Activated naive CD4-positive, alpha-beta T cell treated with Interleukin-2 at 50 U/mL for 16 hours (primary cell): ENCODE measurements at places on chromosomes 16 and 17.

GRCh38 chr16:51430716-51431369 is 279.8 kb upstream of the SALL1 start:
- no peak for DNase-seq

DNA sequence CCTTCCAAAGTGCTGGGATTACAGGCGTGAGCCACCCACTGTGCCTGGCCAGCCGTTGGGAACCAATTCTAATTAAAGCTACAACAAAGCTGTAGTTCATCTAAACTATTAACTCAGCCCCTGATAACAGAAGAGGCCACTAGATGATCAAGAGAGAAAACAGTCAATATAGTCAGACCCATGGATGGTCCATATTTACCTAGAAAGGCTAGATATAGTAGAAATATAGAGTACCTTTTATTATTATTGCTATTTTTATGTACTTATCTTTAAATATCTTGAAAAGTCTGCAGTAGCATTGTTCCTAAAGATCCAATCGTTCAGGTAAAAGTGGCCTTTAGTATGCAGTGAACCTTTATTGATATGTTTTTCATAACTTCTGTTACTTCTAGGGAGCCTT is 43.2 kb downstream of the RNF213 start:
- no peak for DNase-seq

GRCh38 chr17:13297183-13297582 is 279.4 kb upstream of the ELAC2 start:
- no peak for DNase-seq

DNA sequence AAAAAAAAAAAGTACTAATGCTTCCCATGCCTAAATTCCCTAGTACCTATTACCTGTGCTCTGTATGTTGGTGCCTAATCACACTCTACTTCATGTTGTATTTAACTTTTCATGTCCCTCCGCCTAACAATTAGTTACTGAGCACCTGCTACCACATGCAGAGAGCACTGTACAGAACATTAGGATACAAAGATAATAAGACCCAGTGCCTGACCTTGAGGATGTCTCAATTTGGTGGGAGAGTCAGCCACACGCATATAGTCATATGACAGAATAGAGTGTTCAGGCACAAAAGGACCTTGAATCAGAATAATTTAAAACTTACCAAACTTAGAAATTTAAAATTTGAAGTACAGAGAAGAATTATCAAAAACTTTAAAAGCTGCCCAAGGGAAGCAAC is 42.1 kb downstream of the USP31 start:
- DNase-seq: no peak

DNA sequence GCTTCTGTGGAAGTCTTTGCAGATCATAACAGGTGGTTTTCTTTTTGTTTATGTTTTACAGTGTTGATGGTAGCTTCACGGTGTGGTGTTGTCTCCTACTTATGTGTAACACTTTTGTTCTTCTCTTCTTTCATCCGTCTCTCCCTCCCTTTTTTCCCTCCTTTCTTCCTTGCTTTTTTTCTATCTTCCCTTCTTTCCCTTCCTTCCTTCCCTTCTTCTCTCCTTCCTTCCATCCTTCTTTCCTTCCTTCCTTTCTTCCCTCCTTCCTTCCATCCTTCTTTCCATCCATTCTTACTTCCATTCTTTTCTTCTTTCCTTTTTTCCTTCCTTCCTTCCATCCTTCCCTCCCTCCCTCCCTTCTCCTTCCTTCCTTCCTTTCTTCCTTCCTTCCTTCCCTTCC is 31.4 kb downstream of the IRX5 start:
- DNase-seq: no peak

GRCh38 chr16:67177743-67178699 is 5.7 kb downstream of the MATCAP1 start:
- DNase-seq: peak; percentile 58

DNA sequence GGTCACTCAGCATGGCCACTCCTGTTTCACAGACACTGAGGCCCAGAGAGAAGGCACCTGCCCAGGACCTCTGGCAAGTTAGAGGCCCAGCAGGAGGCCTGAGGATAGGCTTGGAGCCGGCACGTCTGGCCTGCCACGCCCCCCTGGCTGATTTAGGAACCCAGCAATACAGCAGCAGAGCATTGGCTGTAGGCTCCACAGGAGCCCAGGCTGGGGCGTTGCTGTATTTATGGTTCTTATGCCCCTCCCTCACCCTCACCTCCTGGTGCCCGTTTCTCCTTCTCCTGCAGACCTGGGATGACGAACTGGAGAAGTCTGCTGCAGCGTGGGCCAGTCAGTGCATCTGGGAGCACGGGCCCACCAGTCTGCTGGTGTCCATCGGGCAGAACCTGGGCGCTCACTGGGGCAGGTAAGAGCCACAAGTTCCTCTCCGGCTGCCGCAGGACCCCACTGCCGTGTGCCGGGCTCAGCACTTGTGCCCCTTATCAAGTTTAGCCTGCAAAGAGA is 25.8 kb downstream of the CRISPLD2 start:
- no peak for DNase-seq

DNA sequence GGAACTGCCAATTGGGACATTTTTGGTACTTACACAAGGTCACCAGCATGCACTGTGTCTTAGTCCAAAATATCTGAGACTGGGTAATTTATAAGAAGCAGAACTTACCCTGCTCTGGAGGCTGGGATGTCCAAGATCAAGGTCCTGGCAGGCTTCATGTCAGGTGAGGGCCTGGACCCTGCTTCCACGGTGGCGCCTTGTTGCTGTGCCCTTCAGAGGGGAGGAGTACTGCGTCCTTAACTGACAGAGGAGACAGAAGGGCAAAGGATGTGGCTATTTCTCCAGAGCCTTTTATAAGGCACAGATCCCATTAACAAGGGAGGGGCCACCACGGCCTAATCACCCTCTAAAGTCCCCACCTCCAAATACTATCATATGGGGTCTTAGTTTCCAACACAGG is 178.9 kb downstream of the C16orf95 start:
- DNase-seq: no peak

- no peak for DNase-seq
Measured at GRCh38 chr17:49316258-49316570, 45.8 kb downstream of the ZNF652 start.

GRCh38 chr17:5325851-5326250 is 43.8 kb downstream of the RABEP1 start:
- DNase-seq: no peak

GRCh38 chr17:34361478-34362061 is 1.5 kb downstream of the CCL1 start:
- peak; percentile 56 for DNase-seq

DNA sequence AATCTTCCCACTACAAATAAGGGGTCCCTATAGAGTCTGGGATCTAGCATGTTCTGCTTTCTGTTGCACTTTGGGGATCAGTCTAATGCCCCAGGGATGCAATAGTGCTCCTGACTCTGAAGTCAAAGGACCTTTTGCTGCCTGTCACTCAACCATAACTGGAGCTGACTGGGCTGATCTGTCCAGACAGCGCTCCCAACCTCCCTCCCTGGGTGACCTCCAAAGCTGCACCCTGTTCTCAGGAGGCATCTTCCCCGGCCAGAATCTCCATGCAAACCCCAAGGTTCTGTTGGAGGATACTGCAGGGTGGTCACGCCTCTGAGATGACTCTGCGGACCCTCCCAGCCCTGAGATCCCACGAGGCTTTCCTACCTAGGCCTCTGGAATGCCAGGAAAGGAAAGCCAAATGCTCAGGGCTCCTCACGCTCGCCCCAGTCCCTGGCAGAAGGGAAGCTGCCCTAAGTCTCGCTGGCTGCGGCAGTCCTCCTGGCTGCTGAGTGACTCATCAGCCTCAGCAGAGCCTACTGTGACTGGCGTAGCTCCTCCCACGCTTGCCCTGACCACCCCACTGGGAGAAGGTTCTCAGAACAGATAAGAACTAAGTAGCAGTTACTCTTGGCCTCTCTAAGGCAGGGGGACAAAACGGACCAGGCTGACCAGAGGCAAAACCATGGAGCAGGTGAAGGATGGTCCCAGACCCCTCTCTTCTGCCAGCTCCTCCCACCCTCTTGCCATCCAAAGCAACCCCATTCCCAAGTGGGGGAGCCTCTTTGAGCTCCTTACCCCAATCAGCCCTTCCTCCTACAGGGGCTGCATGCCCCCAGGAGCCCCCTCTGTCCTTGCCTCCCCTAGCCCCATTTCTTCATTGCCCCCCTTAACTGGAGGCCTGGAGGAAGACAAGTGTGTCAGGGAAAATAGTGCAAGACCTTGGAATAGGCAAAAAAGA is 124.1 kb upstream of the TNRC6C start:
- peak; percentile 75 for DNase-seq

GRCh38 chr17:67156269-67157199 is 88.5 kb downstream of the HELZ start:
- no peak for DNase-seq

GRCh38 chr17:3730881-3731429 is 7.3 kb downstream of the HASPIN start:
- DNase-seq: no peak

GRCh38 chr17:16940116-16940881 is 31.6 kb downstream of the TNFRSF13B start:
- DNase-seq: no peak
